ENCODE measurements at places on chromosomes 11 and 22. TPM values are rescaled to one million over a fixed set of nuclear protein-coding genes. Genes with fewer than 3 reads are reported as not detected.

Gene OR52E1
- not detected for total RNA-seq

Gene TIMP3
- 625 TPM for total RNA-seq

Gene HDHD5
- total RNA-seq, result 33.1 TPM

Gene GDPD4
- total RNA-seq, result not detected

Gene PKDREJ
- total RNA-seq, result 0.07 TPM

Gene PTGDR2
- not detected for total RNA-seq

Gene GATD1
- total RNA-seq, result 13.3 TPM

Gene ATF4
- total RNA-seq, result 256 TPM

Gene LDLRAD3
- 7.0 TPM for total RNA-seq

Gene NDUFV1
- 424 TPM for total RNA-seq

Gene CABP4
- total RNA-seq, result 1.3 TPM

- no peak for DNase-seq
Measured at GRCh38 chr11:79691445-79691844, 250.6 kb upstream of the TENM4 start.

DNA sequence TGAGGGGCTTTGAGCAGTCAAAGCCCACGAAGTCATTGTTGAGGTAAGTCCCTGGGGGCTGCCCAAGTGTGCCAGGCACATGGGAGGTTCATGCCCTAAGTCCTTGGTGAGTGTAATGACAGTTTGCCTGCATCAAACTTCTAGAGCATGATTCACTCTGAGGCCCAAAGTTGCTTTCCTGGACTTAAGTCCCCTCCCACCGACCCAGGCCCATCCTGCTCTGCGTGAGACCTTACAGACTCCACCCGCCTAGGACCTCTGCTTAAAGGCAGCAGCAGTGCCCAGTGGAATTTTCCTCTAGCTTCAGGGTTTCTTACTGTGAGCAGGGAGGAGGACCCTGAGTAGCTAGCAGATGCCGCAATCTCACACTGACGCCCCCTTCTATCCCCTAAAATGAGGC lies 5.7 kb upstream of the PVALB start:
- DNase-seq, result no peak

GRCh38 chr22:18056807-18057474 lies 20.8 kb upstream of the PEX26 start:
- DNase-seq, result no peak

GRCh38 chr22:25680956-25681355 lies 61.0 kb upstream of the MYO18B start:
- no peak for DNase-seq

GRCh38 chr22:22916215-22916951 lies 28.8 kb downstream of the IGLL5 start:
- no peak for DNase-seq

- DNase-seq, result no peak
Measured at GRCh38 chr22:30514252-30514651, 8.8 kb upstream of the SEC14L4 start.

GRCh38 chr11:60895687-60896086 lies 10.7 kb downstream of the PRPF19 start:
- no peak for DNase-seq

- DNase-seq, result peak; percentile 76
Measured at GRCh38 chr11:35083431-35084238, 55.3 kb upstream of the CD44 start.

DNA sequence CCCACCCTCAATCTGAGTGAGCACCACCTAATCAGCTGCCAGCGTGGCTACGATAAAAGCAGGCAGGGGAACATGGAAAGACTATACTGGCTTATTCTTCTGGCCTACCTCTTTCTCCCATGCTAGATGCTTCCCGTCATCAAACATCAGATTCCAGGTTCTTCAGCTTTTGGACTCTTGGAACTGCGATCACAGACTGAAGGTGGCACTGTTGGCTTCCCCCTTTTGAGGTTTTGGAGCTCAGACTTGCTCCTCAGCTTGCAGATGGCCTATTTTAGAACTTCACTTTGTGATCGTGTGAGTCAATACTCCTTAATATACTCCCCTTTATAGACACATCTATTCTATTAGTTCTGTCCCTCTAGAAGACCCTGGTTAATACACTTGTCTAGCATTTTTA lies 543.7 kb upstream of the RAG2 start:
- no peak for DNase-seq

GRCh38 chr11:12024254-12024926 lies 16.0 kb upstream of the DKK3 start:
- no peak for DNase-seq

GRCh38 chr22:30127749-30128166 lies 47.5 kb downstream of the HORMAD2 start:
- DNase-seq, result no peak

DNA sequence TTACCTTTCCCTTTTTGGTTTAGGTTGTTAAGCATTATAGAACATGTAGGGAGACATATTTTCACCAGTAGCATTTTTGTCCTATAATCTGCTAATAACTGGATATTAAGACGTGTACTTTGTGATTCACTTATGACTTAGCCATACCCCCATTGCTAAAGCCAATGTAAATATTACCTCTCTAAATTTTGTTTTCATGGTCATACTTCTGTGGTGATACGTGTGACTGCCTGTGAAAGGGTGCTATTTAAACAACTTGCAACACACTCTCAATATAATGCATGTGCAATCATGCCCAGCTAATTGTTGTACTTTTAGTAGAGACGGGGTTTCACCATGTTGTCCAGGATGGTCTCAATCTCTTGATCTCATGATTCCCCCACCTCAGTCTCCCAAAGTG lies 36.2 kb upstream of the PAK1 start:
- no peak for DNase-seq

DNA sequence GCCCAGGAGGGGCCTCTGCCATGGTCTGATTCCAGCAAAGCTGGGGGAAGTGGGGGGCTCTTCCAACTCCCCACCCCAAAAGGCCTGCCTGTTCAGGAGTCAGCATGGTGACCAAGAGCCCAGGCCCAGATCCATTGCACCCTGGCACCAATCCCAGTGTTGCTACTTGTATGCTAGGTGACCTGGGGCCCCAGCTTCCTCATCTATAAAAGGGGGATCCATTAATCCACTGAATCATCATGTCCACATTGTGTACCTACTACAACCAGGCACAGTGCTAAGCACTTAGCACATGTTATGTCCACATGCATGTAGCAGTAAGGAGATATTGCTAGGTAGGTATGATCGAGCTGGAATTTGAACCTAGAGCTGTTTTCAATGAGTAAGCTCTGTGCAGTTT lies 2.0 kb downstream of the SYT12 start:
- DNase-seq, result no peak

DNA sequence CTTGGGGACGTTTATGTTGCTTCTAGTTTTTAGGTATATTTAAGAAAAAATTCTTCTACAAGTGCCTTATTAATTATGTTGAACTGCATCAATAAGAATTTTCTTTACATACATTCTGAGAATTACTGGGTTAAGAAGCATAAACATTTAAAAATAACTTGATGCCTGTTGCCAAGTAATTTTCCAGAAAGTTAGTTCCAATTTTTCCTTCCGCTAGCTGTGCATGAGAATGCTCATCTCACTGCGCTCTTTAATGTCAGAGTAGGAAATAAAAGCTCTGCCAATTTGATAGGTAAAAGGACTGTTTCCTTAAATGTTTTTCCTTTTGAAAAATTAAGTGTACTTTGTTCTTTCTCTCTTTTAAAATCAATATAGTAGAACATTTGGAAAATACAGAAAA lies 113.1 kb upstream of the ZBED5 start:
- no peak for DNase-seq

DNA sequence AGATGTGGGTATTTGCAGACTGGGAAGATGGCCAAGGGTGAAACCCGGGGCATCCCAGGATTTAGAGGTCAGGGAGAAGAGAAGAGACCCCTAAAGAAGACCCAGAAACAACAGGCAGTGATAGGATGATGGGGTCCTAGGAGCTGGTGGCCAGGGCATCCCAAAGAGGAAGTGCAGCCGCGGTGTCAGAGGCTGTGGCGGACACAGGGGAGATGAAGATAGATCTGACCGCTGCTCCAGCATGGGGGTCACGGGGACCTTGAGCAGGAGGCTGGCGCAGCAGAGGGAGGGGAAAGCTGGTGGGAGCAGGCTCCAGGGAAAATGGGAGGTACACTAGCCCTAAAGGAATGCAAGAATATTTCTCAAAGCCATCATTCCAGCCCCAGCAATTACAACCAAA lies 47.3 kb downstream of the CTTN start:
- DNase-seq, result no peak

DNA sequence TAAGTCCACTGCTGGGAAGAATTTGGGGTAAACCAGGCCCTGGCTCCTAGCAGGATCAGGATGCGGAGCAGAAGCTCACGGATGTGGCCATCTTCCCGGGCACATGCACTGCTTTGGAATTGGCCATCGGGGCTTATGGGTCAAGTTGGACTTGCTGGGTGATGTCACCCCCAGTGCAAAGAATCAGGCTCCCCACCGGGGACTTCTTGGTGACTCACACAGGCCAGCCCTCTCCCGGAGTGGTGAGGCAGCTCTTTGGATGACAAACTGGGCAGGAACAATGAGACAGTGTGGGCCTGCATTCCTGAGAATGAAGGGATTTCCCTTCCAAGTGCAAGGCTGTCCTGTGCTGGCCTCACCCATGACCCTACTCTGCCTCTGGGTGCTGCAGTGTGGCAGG lies 128.8 kb upstream of the ANO1 start:
- peak; percentile 76 for DNase-seq
